Fibroblast of mammary gland (primary cell): ENCODE measurements at places on chromosomes 7 and 10.

GRCh38 chr10:69913606-69914382, 112.1 kb downstream of the COL13A1 start:
- DNase-seq: no peak

DNA sequence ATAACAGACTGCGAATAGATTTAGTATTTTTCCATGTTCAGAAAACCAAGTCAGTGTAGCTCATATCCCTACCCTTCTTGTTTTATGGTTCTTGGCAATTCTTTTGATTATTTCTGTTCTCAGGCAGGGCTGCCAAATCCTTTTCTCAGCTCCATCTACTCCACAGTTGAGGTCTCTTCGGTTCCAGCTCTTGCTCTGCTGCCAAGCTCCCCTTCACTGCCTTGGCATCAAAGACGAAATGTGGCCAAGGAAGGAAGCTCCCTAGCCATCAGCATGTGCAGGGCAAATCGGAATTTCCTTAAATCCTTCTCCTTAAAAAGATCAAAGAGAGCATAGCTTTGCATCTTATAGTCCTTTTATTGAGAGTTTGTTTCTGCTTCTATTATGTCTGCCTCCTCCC, 116.4 kb upstream of the NOBOX start:
- no peak for DNase-seq

DNA sequence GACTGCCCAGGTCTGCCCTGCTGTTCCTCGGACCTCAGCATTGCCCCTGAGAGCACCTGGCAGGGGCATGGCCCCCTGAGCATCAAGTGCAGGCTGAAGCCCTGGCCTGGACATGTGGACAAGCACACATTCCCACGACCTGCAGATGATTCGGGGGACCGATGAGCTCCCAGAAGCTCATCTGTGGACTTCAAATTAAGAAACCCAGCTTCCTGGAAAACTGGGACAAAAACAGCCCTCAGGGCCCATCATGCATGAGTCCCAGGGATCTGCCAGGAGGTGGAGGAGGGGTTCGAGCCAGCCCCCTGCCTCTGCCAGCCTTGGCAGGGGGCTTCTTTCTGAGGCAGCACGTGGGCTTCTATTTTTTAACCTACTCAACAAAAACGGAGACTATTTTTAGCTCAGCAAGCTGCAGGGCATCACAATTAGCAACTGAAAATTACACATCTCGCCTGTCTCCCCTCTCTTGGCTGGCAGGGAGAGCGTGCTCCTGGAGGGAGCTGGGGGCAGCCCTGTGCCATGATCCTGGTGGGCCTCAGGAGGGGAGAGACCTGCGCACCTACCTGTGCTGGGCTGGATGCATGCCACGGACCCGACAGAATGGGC, 51.8 kb downstream of the RASGEF1A start:
- no peak for DNase-seq

DNA sequence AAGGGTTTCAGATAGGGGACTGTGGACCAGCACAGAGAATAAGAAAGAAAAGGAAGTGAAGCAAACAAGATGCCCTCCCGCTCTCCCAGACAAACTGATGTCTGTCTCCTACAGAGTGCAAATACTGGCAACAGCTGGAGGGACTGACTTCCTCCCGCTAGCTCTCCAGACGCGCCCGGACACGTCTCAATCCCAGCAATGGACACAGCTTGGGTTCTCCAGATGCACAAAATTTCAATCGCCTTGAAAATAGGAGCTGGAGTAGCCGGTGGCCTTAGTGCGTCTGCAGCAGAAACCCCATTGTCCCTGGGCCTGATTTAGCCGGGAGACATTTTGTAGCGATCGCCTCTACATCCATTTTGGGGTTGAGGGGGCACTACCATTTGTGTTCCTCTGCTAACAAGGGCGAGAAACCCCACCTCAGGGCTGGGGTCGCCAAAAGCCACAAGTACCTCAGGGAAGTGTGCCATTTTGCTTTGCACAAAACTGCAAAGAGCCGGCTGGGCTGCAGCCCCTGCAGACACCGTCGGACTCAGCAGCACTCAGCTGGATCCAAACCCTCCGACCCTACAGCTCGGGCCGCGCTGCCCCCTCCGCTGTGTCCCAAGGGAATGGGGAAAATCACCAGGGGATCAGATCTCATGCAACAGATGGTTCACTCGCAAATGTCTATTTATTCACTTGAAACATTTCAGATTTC, 5.9 kb downstream of the CPA2 start:
- DNase-seq: no peak

- peak; percentile 59 for DNase-seq
Measured at GRCh38 chr7:113209449-113210203, 91.3 kb upstream of the SMIM30 start.

GRCh38 chr10:124691421-124692099, 52.6 kb downstream of the FAM53B start:
- DNase-seq: no peak

DNA sequence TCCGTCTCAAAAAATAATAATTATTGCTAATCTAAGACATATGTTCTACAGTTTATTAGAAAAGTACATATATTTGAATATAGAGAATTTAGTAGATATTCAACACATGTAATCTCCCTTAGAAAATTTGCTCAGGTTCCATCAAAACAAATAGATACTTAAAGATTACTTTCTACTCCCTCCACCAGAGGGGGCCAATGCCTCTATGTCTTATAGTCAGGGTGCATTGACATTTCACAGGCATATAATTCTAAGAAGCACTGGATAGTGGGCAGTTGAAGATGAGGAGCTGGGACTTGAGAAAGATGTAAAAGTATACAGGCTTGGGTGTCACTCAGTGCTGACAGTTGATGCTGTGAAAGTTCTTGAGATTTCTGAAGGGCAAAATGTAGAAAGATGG, 301.6 kb upstream of the HPS1 start:
- peak; percentile 55 for DNase-seq

GRCh38 chr10:71368643-71369042, 28.1 kb upstream of the CDH23 start:
- no peak for DNase-seq

- DNase-seq: no peak
Measured at GRCh38 chr10:101233863-101234262, 4.6 kb upstream of the LBX1 start.

- no peak for DNase-seq
Measured at GRCh38 chr10:83562381-83562780, 576.9 kb upstream of the GHITM start.

DNA sequence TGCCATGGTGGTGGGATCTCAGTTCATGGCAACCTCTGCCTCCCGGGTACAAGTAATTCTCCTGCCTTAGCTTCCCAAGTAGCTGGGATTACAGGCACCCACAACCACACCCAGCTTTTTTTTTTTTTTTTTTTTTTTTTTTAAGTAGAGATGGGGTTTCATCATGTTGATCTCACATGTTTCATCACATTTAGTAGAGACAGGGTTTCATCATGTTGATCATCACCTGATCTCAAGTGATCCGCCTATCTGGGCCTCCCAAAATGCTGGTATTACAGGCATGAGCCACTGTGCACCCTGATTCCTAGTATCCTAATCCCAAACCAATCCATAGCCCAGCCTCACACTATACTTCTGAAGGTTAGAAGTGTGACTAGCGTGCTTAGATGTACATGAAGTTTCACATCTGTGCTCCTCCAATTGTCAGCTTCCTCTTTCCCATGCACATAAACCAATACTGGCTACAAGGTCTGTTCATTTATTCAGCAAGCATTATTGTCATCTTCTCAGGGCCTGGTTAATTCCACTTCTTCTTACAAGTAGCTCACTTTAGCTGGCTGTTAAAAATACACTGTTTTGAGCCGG, 6.8 kb upstream of the NAT16 start:
- no peak for DNase-seq

GRCh38 chr10:86349474-86349873, 17.1 kb downstream of the GRID1 start:
- DNase-seq: no peak

- peak; percentile 70 for DNase-seq
Measured at GRCh38 chr7:99098824-99099498, 44.9 kb downstream of the SMURF1 start.

GRCh38 chr7:3991731-3992231, 690.3 kb upstream of the FOXK1 start:
- DNase-seq: no peak

DNA sequence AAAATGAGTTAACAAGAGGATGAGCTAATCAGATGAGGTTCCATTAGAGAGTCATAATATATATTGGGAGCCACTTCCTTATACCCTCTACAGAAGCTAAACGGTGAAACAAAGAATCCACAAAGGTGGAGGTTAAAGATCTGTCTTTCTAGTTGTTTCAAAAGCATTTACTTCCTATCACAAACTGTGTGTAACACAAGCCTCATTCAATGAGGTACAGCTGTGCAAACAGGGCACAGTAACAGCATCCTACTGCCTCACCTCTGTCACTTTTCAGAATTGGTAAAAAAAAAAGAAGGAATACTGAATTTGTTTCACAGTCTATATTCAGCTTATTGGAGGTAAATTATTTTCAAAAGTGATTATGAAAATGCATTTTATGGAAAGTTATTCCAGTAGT, 128.7 kb downstream of the AGMO start:
- no peak for DNase-seq

- DNase-seq: peak; percentile 71
Measured at GRCh38 chr7:99132595-99133321, 11.2 kb downstream of the SMURF1 start.

DNA sequence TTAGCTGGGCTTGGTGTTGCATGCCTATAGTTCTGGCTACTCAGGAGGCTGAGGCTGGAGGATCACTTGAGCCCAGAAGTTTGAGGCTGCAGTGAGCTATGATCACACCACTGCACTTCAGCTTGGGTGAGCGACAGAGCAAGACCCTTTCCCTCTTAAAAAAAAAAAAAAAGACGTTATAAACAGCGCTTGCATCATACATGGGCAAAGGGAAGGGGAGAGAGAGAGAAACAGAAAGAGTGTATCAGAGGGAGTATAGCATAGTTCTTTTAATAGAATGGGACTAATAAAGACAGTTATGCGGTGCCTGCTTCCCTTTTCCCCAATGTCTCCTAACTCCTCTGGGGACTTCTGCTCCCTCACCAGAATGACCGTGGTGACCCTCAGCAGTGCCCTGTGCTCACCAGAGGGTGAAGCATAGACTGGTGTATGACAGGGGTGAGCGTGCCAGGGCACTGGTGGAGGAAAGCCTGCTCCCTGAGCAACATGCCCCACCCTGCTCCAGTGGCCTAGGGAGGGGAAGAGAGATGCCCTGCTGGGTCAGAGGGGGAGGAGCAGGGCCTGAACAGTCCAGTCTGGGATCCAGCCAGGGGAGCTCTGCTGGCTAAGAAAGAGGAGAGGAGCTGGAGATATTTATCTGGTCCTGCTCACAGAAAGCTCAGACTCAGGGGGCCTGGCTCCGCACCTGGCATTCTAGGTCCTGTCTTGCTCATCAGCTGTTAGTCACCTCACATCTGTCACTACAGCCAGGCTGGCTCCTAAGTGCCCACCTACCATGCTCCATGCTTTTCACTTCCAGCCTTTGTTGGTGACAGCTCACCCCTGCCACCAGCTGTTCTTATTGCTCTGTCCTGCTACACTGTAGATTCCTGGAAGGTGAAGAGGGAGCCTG, 2.2 kb downstream of the PDZD7 start:
- no peak for DNase-seq

DNA sequence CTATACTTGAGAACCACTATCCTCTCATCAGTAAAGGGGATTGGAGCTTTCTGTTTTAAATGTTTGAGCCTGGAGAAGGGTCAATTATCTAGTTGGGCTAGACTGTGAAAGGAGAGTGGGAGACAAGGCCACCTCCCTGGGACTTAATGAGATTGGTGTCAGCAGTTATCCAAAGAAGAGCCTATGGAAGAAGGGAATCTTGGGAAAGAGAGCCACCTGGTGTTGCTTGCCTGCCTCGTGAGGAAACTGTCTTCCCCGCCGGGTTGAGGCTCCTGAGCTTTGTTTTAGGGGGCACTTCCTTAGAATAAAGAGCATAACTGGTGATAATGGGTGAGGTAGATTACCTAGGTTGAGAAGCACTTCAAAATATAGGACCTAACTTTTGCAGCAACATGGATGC, 32.0 kb upstream of the ABCB4 start:
- DNase-seq: no peak

DNA sequence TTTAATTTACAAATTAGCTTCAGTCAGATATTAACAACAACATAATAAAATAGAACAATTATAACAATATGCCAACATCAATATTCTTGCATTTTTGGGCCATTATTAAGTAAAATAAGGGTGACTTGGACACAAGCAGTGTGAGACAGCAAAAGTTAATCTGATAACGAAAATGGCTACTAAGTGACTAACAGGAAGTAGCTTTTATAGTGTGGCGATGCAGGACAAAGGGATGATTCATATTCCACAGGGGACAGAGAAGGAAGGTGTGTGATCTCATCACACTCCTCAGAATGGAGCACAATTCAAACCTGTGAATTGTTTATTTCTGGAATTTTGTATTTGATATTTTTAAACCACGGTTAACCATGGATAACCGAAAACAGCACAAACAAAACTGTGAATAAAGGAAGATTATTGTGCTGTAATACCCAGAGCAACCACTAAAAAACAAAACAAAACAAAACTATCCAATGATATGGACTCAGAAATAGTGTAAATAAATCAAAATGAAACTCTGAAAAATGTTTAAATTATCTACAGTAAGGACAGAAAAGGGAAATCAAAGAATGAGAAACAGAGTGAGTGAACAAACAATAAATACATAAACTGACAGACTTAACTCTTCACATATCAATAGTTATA, 66.9 kb upstream of the TFEC start:
- peak; percentile 63 for DNase-seq

DNA sequence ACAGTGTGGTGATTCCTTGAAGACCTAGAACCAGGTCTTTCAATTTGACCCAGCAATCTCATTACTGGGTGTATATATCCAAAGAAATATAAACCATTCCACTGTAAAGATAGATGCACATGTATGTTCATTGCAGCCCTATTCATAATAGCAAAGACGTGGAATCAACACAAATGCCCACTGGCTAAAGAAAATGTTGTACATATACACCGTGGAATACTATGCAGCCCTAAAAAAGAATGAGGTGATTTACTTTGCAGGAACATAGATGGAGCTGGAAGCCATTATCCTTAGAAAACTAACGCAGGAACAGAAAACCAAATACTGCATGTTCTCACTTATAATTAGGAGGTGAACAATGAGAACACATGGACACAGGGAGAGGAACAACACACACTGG, 278.0 kb upstream of the KCND2 start:
- no peak for DNase-seq

GRCh38 chr10:70918851-70919530, 30.6 kb upstream of the PCBD1 start:
- DNase-seq: no peak

- DNase-seq: no peak
Measured at GRCh38 chr7:91019686-91020385, 244.4 kb upstream of the FZD1 start.

DNA sequence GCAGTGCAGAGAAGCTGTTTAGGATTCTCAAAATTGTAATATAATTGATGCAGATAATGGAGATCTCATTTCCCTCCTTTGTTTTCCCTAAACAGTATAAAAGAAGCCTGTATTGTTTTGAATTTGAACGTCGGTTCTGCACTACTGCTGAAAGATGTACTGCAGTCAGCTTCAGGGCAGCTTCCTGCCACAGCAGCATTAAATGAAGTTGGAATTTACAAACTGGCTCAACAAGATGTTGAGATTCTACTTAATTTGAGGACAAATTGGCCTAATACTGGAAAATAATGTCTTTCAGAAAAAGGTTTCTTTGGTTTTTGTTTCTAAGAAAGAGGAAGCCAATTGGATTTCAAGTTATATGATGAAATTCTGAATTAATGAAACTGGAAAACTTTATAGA, 14.3 kb downstream of the EFCAB10 start:
- no peak for DNase-seq

GRCh38 chr10:58691528-58691927, 178.9 kb downstream of the BICC1 start:
- no peak for DNase-seq

- DNase-seq: no peak
Measured at GRCh38 chr10:127920306-127921074, 13.6 kb downstream of the PTPRE start.
